ENCODE measurements at places on chromosomes 3 and 15.

GRCh38 chr15:68380456-68380855 lies 51.5 kb downstream of the ITGA11 start:
- H3K4me1 ChIP-seq, result no peaks in the 10 kb centered on the region
- no peak overlapping the region for H3K4me3 ChIP-seq
- no peak for DNase-seq
- H3K27ac ChIP-seq, result no peak overlapping the region
- H3K36me3 ChIP-seq, result no peaks in the 10 kb centered on the region

DNA sequence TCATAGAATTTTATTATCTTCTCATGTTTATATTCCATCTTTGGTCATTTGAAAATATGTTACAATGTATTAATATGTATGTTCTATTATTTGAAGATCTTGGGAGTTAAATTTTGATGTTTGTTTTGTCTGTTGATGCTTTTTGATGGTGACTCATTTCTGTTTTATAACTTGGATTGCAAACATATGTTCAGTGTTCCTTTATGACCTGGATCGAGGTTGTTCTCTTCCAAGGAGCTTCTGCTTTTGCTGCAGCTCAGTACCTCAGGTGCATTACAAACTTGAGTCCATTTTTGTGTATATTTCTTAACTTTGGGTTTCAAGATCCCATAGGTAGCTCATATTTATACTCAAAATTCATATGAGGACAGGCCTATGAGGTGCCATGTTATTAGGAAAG lies 37.1 kb downstream of the ESYT3 start:
- no peak overlapping the region for H3K27ac ChIP-seq
- no peak for DNase-seq
- H3K4me1 ChIP-seq, result no peaks in the 10 kb centered on the region
- no peak overlapping the region for H3K4me3 ChIP-seq

- no peaks in the 10 kb centered on the region for H3K27me3 ChIP-seq
- H3K36me3 ChIP-seq, result peaks cover 5% of the 10 kb centered on the region
- no peak for DNase-seq
- no peak overlapping the region for H3K4me3 ChIP-seq
- peaks cover 4% of the 10 kb centered on the region for H3K4me1 ChIP-seq
- H3K27ac ChIP-seq, result no peak overlapping the region
Measured at GRCh38 chr3:69326855-69327300, 59.0 kb downstream of the FRMD4B start.

DNA sequence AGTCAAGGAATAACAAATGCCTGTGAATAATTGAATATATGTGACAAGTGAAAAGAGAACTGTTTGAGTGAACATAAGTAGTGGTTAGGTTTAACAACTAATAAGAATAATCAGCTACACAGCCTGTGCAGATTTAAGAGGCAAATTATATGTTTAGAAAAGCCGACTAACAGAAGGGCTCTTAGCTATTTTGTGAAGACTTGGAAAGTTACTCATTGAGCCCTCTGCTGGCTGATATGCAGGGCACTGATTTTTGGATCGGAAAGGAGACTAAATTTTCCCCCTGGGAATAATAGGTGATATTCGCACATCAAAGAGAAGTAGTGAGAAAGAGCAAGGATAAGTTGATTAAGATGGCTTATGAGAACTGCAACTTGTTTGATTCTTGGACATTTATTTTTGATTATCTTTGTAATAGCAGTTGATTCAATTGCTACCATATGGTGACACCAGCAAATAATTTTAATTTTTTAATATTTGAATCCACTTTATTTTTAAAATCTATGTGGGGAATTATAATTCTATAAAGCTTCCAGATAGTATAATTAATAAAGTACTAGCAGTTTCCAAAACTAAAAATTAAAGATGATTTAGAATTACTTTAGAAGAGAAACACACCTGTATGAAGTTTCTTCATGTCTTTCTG lies 156.2 kb downstream of the NLGN1 start:
- H3K36me3 ChIP-seq, result no peaks in the 10 kb centered on the region
- H3K4me1 ChIP-seq, result peaks cover 3% of the 10 kb centered on the region
- no peak for DNase-seq

DNA sequence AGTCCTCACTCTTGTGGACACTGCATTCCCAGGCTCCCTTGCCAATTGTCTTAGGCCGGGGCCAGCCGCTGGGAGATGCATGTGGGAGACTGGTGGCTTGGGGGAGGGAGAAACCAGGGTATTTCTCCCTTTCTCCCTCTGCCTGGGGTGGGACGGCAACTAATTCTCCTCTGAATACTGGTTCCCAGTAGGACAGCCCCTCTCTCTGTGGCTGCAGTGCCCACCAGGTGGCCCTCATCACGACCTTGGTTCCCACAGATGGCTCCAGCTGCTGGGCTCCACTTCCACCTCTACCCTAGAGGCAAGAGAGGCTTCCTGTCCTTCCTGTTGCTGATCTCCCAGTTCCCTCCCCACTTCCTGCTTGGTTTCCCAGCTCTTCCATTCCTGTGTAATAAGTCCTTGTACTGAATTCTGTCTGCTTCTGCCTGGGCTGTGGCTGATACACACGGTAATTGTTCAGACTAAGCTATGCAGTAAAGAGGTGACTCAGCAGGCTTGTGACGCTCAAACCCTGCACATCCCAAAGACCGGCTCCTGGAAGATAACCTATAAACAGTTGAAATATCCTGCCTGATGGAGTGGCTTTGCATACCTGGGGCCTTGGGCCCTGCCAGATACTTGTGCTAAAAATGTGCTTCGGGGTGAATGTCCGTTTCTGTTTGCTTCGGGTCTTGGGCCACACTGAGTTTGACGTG lies 20.4 kb upstream of the COPG1 start:
- no peak overlapping the region for H3K27ac ChIP-seq
- no peaks in the 10 kb centered on the region for H3K4me1 ChIP-seq
- DNase-seq, result no peak
- no peaks in the 10 kb centered on the region for H3K27me3 ChIP-seq
- H3K4me3 ChIP-seq, result no peak overlapping the region
- no peaks in the 10 kb centered on the region for H3K36me3 ChIP-seq

- no peaks in the 10 kb centered on the region for H3K36me3 ChIP-seq
- no peak for DNase-seq
- peaks cover 7% of the 10 kb centered on the region for H3K4me1 ChIP-seq
Measured at GRCh38 chr15:74425630-74426029, 8.1 kb downstream of the SEMA7A start.

DNA sequence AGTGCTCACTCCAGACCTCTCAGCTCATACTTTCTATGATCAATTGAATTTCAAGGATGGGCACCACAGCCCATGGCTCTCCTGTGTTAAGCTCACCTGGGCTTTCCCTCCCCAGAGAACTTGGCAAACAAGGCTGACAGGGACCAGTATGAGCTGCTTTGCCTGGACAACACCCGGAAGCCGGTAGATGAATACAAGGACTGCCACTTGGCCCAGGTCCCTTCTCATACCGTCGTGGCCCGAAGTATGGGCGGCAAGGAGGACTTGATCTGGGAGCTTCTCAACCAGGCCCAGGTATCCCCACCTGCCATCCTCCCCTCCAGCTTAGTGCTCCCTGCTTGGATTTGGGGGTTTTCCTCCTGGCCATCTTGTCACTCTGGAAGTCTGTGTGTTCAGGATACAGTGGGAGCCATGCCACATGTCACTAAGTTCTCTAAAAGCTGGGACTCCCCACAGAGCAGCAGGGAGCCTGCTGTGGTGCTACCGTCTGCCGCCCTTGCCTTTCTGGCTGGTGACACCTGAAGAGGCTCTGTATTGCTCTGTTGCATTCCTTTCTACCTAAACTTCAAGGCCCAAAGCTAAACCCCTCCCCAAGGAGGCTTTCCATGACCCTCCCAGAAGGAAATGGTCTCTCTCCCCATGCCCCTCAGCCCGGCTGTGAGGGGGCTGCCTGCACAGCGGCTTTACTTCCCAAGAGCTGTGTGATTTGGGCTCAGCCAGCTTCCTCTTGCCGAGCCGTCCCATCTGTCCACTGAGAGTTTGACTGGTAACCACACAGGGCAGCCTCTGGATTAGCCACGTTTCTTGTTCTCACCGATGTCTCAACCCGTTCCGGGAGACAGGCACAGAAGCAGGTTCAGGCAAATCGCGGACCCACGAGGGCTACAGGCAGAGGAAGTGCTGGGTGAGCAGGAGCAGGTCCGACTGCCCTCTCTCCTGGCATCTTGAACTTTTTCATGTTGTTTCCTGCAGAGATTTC lies 10.8 kb downstream of the TF start:
- H3K4me3 ChIP-seq, result no peak overlapping the region
- H3K36me3 ChIP-seq, result no peaks in the 10 kb centered on the region
- H3K4me1 ChIP-seq, result no peaks in the 10 kb centered on the region
- H3K27me3 ChIP-seq, result peaks cover 7% of the 10 kb centered on the region
- H3K27ac ChIP-seq, result no peak overlapping the region

GRCh38 chr15:75727851-75728715 lies 15.4 kb upstream of the CSPG4 start:
- peaks cover 3% of the 10 kb centered on the region for H3K4me1 ChIP-seq
- H3K36me3 ChIP-seq, result no peaks in the 10 kb centered on the region
- H3K27me3 ChIP-seq, result peaks cover 18% of the 10 kb centered on the region
- H3K4me3 ChIP-seq, result no peak overlapping the region
- no peak overlapping the region for H3K27ac ChIP-seq

GRCh38 chr3:151722856-151723255 lies 10.9 kb upstream of the AADACL2 start:
- no peaks in the 10 kb centered on the region for H3K27me3 ChIP-seq
- H3K4me1 ChIP-seq, result no peaks in the 10 kb centered on the region
- no peaks in the 10 kb centered on the region for H3K36me3 ChIP-seq
- no peak overlapping the region for H3K4me3 ChIP-seq

All from progenitor cell of endocrine pancreas (in vitro differentiated cells).